ENCODE measurements at places on chromosomes 6 and 20.

DNA sequence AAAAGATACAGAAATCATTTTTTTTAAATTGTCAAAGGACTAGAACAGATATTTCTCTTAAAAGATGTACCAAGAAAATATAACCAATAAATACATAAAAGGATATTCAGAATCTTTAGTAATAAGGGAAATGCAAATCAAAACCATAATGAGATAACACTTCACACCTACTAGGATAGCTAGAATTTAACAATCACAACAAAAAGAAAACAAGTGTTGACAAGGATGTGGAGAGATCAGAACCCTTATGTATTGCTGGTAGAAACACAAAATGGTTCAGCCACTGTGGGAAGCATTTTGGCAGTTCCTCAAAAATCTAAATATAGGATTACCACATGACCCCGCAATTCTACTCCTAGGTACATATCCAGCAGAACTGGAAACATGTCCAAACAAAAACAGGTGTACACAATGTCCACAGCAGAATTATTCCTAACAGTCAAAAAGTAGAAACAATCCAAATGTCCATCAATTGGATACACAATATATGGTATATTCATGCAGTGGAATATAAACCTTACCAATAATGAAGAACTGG lies 211.0 kb downstream of the LRFN2 start:
- no peak for DNase-seq

GRCh38 chr6:37068356-37069270 lies 63.2 kb downstream of the FGD2 start:
- DNase-seq, result no peak

GRCh38 chr20:63017826-63018411 lies 11.2 kb upstream of the BHLHE23 start:
- DNase-seq, result no peak

- DNase-seq, result no peak
Observed at GRCh38 chr20:13205848-13206434, 15.1 kb upstream of the ISM1 start.

- DNase-seq, result no peak
Observed at GRCh38 chr6:148593813-148594170, 153.0 kb upstream of the UST start.

DNA sequence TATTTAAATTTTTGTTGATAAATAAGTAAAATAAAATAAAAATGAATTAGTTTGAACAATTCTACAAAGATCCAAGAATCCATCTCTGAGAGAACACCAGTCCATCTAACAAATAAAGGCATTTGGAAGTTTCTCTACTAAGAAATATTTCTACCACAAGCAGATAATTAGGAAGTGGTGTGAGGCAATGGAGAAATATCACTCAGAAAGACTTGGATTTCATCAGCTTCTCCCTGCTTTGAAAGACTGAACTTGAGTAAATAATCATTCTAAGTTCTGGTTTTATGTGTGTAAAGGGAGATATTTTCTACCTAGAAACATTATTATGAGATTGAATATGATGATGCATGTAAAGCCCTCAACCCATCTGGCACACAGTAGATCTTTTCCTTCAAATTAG lies 17.8 kb upstream of the TCF21 start:
- DNase-seq, result no peak

DNA sequence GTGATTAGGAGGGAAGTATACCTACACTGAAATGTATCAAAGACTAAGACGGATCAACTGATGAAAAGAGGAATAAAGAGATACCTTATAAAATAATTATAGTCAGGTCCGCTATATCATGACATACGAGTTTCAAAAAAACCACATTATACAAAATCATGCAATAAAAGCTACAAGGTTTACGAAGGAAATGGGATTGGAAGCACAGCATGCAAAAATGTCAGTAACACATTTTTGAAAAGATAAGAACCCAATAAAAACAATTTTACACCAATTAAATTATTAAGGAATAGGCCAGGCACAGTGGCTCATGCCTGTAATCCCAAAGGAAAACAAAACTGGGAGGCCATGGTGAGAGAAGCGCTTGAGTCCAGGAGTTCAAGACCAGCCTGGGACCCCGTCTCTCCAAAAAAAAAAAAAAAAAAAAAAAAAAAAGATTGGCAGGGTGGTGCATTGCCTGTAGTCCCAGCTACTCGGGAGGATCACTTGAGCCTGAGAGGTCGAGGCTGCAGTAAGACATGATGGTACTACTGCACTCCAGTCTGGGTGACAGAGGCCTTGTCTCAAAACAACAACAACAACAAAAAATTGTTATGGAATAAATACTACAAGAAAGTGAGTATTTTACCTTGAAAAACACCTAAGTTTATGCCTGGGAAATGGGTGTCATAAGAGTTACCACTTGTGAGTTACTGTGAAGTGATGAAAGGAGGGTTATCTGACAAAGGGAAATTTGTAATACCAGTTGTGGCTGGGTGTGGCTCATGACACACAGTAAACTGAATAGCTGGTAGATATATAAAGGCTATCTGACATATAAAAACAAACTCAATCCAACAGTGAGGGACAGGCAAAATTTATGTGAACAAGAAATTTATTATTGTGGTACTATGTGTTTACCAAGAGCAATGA lies 45.2 kb downstream of the RANBP9 start:
- DNase-seq, result no peak

GRCh38 chr6:169852504-169853195 lies 101.2 kb downstream of the ERMARD start:
- DNase-seq, result peak; percentile 14

DNA sequence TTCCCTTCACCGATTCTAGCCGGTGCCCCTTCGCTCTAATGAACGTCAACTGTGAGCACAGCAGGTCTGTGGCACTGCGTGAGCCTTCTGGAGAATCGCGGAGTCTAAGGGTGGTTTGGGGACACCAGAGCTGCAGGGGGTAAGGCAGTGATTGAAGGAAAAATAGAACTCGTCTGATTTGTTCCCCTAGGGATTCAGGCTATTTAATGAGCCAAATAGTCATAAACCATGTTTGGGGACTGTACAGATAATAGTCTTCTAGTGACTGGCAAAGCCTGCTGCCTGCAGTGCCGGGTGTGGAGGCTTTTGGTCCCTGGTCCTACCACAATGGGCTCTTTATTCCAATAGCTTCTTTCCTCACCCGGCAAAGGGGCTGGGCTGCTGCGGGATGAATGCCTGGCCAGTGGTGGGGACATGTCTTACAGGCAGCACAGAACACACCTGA lies 11.1 kb upstream of the NTSR1 start:
- no peak for DNase-seq

DNA sequence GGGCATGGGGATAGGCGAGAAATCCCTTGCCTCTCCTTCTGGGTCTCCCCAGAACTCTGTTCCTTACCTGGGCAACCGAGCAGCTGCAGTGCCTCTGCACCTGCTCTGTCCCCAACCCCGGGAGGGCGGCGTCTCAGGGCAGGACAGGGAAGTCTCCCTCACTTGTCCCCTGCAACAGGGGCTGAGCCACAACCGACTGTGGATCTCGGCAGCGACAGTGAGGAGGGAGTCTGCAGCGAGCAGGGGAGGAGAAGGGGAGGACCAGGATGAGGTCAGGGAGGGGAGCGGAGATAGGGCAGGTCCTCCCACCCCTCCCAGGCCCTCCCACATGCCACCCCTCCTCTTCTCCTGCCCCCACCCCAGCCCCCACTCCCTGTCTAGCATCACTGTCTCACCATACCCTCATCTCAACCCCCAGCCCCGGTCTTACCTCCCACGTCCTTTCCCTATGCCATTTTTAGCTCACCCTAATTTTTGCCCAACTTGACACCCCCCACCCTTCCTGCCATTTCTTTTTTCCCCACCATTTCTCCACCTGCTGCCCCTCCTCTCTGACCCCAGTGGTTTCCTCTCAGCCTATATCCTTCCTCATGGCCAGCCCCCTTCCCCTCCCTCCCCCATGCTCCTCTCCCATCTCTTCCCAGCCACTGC lies at the start of gene TNXB:
Gene TNXB, minus strand, starts transcription at position 225 of the 651 bp plus-strand sequence. CDS start 11,140 bp downstream, outside the sequence.
- DNase-seq, result no peak

- no peak for DNase-seq
Observed at GRCh38 chr20:52004715-52005114, 186.9 kb downstream of the ZFP64 start.

DNA sequence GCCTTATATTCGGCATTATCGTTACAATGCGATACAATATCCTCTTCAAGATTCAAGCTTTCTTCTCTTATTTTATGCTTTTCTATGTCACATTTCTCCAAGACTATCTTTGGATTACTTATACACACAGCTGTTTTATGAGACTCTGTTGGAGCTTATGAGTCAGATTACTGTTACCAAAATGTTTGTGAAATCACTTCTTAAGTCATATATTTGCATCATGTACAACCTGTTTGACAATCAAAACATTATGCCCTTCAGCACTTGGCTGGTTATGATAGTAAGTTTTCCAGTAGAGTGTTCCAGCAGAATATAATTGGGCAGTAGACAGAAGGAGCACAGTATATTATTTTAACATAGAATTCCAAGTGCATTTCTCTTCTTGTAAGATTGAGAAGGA lies 35.2 kb downstream of the BMP6 start:
- DNase-seq, result no peak

DNA sequence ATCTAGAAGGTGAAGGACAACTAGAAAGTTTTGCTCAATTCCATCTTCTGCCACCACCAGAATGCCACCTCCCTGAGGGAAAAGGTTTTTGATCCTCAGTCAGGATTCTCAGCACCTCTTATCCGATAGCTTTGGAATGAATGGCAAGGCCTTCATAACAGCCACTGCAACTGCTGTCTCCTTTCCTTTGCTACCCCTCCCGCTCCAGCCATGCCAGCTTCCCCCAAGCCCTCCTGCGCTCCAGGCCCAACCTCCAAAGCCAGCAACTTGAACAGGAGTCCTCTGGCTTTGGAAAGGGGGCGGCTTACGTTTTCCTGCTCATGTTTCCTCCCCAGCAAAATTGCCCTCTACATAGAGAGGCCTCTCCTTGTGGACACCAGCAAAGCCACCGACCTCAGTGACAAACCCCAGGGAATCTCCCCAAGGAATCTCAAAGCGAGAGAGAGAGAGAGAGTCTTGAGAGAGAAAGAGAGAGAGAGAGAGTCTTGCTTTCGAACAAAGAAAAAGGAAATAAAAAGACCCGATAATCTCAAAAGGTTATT lies 420 bp upstream of the BTN2A1 start:
- no peak for DNase-seq

- DNase-seq, result no peak
Observed at GRCh38 chr6:17741507-17741906, 34.8 kb upstream of the NUP153 start.

DNA sequence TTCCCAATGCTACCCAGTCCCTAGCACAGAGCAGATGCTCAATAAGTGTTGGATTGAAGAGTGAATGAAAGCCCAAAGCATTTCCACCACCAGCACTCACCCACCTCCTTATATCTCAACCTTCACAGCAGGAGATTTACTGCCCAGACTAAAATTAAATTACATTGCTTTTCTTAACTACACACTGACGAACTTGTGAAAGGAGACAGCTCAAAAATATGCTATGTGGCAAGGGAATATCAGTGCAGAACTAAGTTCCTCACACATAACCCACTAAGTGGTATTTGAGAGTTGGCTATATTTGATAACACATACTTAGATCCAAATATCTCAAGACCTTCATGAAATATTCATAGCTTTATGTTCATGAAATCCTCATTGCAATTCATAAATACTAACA lies 137.7 kb downstream of the FRK start:
- DNase-seq, result no peak

DNA sequence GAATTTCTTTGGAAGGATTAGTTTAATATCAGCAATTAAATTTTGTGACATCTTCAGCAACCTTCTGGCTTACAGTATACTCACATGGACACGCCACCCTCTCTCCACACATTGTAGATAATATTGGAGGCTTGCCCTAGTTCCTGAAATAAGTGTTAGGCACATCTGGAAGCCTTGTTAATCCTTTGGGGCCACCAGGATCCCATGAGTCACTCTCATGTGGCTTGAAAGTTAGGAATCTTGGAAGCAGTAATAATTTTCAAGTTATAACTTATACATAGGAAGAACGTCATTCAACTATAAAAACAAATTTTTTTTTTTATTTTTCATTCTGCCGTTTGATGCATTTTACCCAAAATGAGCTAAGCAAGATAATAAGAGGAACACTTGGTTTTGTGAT lies 20.5 kb downstream of the LAMA4 start:
- no peak for DNase-seq

GRCh38 chr6:106439459-106439858 lies 78.9 kb downstream of the CRYBG1 start:
- DNase-seq, result no peak

DNA sequence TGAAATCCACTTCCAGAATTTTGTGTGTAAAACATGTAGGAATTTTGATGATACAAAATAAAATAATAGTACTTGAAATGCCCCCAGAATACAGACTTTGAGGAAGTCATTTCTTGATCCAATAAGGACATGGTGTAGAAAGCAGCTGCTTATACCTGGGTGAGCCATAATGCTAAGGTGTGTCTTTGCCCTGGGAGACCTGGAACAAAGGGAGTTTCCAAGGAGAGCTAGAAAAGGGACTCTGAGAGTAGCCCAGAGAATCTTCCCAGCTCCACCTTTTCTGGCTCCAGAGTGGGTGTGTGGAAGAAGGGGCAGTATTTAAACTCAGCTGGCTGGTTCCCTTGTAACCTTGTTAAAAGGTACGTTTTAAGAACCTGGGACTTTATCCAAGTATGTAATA lies 77.7 kb downstream of the SOBP start:
- DNase-seq, result no peak

DNA sequence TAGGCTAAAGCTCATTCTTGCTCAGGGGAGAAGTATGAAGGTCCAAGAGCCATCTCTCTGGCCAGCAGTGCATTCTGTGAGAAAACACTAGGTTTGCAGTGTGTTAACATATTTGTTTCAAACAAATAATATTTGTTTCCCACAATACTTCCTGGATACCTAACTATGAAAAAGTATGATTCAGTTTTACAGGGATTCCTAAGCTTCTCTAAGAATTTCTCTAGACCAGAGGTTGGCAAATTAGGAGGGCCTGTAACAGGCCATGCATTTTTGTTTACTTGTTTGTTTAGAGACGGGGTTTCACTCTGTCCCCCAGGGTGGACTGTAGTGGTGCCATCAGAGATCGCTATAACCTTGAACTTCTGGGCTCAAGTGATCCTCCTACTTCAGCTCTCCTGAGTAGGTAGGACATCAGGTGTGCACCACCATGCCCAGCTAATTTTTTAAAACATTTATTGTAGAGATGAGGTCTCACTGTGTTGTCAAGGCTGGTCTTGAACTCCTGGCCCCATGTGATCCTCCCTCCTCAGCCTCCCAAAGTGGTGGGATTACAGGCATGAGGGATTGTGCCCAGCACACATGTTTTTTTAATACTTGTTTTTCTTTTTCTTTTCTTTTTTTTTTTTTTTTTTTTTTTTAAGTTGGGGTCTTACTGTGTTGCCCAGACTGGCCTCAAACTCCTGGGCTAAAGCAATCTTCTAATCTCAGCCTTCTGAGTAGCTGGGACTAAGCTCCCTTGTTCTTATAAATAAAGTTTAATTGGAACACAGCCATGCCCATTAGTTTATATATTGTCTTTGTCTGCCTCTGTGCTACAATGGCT lies 71.7 kb downstream of the ADGRG6 start:
- no peak for DNase-seq

Measured in stimulated activated CD8-positive, alpha-beta memory T cell treated with anti-CD3 and anti-CD28 coated beads, Interleukin-4, amount 100 ng/mL, for 48 hours (primary cell).